ENCODE measurements at places on chromosomes 2 and 18.

DNA sequence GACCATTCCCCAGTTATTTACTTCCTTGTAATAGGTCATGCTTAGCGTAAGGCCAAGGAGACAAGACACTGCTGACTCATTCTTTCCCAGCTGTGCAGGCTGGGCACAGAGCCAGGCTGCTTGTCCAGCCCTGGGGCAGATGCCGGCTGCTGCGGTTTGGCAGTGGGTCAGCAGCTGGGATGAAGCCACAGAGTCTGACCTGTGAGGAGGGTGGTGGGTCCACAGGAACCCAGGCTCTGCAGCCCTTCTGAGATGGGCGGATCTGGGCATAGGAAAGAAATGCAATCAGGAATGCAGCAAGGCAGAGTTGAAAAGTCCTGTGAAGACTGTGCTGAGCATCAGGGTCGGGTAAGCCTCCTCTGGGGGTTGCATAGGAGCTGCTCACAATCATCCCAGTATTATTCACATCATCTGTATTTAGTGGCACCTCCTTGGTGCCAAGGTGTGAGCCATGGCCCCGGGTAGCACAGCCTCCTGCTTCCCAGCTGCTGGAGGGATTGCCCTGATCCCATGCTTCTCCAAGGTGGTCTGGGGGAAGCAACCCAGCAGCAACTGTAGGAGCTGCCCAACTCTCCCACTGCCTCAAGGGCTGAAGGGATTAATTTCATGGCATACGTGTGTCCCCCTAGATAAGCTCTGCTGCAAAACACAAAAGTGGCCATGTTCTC is 139.0 kb downstream of the DDX1 start:
- DNase-seq, result peak; percentile 93

DNA sequence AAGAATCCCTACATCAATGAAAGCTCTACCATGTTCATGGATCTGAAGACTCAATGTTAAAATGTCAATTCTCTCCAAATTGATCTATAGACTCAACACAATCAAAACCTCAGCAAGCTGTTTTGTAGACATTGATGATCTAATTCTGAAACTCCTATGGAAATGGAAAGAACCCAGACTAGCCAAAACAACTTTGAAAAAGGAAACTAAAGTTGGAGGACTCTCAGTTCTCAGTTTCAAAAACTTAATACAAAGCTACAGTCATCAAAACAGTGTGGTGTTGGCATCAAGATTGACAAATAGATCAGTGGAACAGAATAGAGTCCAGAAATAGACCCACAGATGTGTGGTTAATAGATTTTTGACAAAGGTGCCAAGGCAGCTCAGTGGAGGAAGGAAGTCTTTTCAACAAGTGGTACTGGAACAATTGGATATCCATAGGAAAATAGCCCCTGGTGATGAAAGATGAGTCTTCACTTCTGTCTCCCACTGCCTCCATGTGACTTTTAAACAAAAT is 30.4 kb downstream of the LBH start:
- no peak for DNase-seq

DNA sequence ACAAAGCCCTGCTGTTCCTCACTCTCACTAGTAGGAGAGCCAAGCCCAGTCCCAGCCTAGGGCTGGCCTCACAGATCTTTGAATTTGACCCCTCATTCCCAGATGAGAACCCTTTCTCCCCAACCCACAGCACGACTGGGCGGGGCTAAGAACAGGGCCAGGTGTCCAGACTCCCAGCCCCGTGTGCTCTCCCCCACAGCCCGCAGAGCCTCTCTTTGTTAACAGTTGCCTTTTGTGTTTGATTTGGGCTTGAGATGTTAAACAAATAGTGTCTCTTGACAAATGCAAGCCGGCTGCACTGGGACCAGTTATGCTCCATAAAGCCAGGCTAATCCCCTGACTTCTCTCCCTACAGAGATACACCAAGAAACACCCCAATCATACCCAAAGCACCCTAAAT is 4.7 kb upstream of the KCNK3 start:
- no peak for DNase-seq

GRCh38 chr2:71684226-71685072 is 231.1 kb downstream of the DYSF start:
- DNase-seq, result no peak

DNA sequence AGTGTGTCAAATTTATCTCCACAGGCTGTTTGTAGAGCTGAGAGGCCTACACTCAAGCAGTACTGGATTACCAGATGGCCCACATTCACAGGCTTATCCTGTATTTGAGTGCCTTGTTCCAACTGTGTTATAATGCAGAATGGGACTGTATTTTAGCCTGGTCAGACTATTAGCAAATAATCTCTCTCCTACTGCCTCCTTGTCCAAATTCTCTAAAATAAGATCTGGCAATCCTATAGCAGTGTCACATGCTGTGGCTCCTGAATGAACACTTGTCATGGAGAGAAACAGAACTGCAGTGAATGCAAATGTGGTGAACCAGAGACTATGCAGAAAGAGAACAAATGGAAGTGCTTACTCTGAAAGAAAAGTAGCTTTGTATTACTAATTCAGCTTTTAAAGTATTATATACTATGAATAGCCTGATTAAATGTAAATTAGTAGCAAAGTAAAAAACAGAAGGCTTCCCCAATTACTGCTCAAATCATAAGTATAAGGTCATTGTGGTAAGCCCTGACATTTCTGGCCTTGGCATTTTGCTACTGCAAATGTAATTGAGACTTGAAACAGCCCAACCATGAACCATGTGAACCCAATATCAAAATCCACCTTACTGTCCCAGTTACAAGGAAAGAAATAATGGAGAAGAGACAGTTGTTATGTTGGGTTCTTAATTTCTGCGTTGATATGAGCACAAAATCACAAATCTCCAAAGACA is 80.0 kb downstream of the MAP4K3 start:
- no peak for DNase-seq

- no peak for DNase-seq
These were observed 78.0 kb downstream of the SOWAHC start for GRCh38 chr2:109692013-109692743.
